ENCODE measurements at places on chromosomes 3 and 15.

- DNase-seq = no peak
Measured at GRCh38 chr15:26516102-26516980, 256.5 kb downstream of the GABRB3 start.

GRCh38 chr3:134009345-134010000 is 20.3 kb downstream of the SLCO2A1 start:
- peak; percentile 42 for DNase-seq

- no peak for DNase-seq
Measured at GRCh38 chr3:36693670-36694069, 70.7 kb downstream of the DCLK3 start.

DNA sequence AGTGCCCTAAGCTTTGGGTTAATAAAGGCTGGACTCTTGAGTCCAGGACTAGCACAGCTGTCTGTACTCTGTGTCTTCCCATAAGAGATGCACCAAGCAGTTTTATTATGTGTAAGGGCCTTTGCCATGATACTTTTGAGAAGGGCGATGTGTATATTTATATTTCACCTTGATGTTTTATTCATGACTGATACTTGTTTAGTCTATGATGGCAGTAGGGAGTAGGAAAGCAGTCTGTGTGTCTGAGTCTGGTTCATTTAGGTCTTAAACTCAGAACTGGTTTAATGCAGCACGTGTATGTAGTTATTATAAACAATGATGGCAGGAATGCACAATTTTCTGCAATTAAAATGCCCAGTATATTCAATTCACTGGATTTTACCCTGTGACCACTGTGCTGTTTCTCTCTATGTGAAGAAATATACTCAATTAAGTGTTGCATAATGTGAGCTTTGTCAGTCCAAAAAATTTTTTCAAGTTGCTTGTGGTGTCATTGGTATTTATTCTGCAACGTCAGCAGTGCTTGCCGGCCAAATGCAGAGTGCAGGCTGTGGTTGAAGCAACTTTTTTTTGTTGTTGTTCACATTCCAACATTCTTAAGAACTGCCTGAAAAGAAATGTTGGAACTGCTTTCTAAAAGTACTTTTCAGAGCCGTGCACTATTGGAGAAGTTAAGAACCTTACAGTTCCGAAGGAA is 423.7 kb upstream of the SEMA6D start:
- peak; percentile 95 for DNase-seq

- no peak for DNase-seq
Measured at GRCh38 chr15:92637626-92638025, 17.9 kb downstream of the FAM174B start.

- no peak for DNase-seq
Measured at GRCh38 chr3:100518244-100518643, 25.8 kb downstream of the TMEM45A start.

DNA sequence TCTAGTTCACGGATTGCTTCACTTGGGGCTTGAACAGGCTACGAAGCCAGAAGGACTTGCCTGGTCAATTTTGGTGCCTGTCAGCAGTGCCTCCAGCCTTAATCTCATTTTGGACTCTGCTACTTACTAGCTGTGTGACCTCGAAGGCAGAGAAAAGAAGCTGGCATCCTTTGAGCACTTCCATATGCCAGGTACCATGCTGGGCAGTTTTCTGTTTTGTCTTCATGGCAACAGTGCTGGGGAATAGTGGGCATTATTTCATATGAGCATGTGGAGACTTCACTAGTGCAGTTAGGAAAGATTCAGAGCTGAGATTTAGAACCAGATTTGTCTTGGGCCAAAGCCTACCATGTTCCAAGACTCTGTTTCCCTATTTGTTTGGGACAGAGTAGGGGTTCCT is 92.2 kb downstream of the LRTM1 start:
- DNase-seq = no peak

DNA sequence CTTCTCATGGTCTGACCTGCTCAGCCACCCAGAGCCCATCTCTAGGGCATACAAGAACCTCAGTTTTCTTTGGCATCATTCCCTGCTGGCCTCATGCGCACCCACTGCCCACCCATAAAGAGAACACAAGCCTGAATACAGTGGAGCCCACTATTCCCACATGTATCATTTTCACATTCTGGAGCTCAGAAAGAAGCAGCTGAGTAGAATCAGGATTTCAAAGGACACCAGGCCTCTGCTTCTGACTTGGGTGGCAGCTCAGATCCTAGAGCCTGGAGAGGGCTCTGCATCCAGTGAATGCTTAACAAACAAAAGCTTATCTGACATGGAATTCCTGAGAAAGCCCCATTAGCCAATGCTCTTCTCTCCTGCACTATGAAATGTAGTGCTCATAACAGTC is 34.7 kb downstream of the RBP2 start:
- DNase-seq = no peak

GRCh38 chr3:45689787-45690145 is 570 bp downstream of the SACM1L start:
- DNase-seq = peak; percentile 25

DNA sequence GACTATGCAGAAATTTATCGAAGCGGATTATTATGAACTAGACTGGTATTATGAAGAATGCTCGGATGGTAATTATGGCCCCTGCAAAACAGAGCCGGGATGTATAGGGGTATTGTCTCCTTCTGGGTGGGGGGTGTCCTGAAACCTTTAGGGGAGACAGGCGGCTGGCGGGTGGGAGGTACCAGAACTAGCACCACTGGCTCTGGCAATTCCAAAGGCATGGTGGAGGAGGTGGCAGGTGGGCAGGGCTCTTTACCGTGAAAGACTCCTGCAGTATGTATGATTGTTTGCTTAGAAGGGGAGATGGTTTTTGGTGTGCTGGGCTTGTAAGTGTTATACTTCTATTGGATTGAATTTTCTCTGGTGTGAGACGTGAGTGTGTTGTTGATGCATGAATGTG is 58.4 kb downstream of the TRAK1 start:
- DNase-seq = no peak

DNA sequence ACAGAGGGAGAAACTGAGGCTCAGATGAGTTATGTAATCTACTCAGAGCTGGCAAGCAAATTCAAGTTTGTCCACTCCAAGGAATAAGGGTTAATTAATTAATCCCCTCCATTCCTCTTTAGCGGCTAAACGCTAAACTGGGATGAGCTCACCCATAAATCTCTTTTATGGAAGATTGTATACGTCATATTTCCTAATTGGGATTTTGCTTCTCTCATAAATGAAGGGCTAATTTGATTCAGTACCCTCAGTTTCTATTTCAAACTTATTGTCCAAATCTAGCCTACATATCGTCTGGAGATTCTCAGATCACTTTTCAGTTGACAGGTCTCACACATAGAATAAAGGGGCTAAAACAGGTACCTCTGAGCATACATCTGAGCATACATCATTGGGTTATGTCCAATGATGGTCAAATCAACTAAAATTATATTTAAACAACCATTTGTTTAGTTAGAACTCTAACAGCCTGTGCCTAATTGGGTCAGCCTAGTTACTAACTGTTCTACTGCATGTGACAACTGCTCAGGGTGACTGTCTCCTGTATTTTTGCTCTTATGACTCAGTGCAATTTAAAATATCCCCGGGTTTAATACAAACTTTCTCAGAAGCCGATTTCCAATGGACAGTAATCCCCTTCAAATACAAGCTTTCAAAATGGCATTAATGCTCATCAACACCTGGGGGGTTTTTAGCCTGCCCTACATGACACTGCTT is 57.6 kb upstream of the PLXND1 start:
- DNase-seq = no peak

DNA sequence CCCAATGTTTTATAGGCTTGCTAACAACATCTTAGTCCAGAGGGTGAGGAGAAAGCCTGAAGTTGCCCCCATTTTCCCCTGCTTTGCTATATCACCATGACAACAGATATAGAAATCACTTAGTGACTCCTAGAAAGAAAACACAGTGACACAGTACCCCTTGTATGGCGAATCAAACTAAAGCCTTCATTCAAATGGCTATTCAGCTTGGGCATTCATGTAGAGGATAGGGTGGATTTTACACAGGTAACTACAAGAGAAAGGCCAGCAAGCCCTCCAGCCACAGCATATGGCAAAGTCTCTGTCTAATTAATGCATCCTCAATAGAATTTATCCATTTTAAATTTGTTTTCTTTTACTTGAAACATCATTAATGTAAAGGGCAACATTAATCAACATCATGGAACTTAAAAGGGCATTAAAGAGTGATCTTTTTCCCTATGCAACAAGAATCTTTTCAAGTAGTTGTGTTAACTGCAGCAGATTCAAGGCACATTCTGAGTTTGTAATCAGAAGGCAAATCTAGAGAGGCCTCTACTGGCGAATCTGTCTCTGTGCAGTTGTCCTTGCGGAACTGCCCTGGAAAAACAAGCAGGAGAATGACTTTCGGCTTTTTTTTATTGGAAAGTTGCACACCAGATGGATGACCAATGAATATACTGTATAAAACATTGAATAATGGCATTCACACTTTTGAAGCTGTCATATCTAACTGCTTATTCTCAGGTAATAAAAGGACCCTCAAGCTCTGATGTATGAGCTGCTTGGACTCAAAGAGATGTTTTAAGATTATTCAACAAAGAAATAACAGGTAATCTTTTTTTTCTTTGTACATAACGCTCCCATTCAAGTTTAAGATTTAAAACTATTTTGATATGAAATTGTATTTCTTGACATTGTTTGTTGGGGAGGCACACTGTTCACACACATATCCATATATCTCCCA is 621.7 kb upstream of the AGTR1 start:
- DNase-seq = peak; percentile 66

DNA sequence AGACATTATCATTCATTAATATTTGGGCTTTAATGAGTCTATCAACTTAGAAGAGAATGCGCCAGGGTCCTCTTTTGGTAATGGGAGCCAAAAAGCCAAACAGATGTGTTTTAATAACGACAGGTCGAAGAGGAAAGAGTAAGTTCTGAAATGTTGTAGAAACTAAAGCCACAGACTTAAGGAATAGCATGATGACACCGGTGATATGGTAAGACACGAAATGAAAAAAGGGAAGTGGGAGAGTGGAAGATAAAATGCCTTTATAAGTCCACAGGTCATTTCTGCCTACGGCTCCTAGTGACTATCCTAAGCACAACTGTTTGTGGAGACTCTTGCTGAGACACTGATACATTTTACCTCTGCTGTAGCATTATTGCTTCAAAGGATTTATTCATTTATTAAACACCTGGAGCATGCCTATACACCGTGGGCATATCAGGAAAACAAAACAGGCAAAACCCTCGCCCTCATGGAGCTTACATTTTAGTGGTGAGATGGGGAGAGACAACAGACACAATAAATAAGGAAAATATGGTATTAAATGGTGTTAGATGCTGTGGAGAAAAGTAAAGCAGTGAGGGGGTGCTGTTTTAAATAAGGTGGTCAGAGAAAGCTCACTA is 11.7 kb upstream of the CD47 start:
- DNase-seq = no peak

DNA sequence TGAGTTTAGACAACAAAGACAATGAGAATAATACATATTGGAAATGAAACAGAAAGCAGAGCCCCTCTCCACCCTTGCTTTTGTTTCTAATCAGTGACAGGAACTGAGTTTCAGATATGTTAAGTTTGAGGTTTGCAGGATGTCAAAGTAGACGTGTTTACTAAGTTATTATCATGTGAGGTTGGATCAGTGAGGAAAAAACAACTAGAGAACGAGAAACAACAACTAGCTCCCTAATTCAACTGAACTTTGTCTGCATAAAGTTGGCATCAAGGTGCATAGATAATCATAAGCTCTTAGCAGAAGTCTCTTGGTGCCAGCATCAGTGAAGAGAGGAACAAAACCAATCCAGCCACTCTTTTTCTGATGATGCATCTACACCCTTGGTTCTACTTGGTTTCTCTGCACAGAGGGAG is 491.1 kb upstream of the NR2F2 start:
- peak; percentile 28 for DNase-seq

DNA sequence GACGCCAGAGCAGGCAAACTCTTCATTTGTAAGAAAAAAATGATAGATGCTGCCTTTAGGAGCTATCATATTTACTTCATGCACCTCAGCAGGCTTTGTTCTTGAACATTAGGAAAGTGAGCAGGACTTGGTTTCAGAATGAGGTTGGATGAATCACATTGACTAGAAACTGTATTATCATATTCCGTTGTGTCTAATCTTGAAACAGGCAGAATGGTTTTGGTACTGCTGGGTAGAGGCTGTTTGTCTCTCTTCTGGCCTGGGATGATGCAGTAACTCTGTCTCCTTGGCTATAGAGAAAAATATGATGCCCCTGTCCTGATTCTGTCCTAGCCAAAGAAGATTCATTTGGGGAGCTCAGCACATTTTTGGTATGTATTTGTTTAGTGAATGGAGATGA is 344.2 kb upstream of the GRM7 start:
- no peak for DNase-seq

DNA sequence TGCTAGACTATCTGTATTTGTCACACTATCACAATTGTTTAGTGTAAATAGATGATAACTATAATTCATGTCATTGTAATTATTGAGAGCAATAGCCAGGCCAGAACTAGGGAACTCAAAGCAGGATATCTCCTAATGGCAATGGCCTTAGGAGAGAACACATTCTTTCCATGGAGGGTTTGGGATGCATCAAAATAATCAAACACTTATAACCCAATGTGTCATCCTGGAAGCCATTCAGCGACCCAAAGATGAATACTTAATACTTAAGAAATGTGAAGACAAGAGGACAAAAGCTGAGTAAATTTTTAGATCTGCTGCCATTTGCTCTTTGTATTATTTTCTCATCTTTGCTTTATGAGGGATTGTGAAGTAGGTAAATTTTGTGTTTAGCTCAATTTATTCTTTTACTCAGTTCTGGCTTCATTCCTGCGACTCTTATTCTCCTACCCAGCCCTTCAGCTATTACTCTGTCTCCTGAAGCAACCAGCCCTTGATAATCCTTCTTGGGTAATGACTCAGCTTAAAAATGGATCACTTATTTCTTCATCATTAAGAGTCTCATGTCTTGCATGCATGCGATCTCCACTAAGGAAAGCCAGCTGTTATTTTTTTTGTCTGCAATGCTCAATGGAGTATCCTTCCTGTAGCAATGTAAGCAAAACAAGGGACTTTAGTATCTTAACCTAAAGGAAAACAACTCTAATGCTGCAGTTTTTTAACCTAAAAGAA is 2.0 kb downstream of the OR4F15 start:
- peak; percentile 11 for DNase-seq

- no peak for DNase-seq
Measured at GRCh38 chr3:113985541-113985940, 37.7 kb downstream of the ZDHHC23 start.

DNA sequence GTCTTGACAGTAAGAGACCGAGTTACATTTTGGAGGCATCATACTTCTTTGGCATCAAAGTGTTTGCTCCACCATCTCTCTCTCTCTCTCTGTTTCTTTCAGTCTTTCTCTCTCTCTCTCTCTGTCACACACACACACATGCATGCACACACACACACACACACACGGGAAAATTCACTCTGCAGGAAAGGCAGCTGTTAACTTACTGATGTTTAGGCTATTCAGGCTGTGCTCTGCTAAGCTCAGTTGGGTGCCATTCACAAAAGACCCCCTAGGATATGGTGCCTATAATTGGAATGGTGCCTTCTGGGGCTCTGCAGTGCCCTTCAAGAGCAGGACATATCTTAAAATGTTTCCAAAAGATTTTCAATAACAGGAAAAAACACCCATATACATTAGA is 78.2 kb downstream of the KCNH8 start:
- DNase-seq = no peak

- DNase-seq = no peak
Measured at GRCh38 chr3:56985878-56986277, 74.6 kb upstream of the SPATA12 start.
